Right hindlimb (tissue), 1 donor: ENCODE measurements at places on chromosomes 12 and 14.

- DNase-seq: no peak
Measured at GRCh38 chr12:28540324-28540714, 350.1 kb downstream of the CCDC91 start.

GRCh38 chr12:127489061-127489460 is 777.9 kb upstream of the TMEM132C start:
- DNase-seq: no peak

DNA sequence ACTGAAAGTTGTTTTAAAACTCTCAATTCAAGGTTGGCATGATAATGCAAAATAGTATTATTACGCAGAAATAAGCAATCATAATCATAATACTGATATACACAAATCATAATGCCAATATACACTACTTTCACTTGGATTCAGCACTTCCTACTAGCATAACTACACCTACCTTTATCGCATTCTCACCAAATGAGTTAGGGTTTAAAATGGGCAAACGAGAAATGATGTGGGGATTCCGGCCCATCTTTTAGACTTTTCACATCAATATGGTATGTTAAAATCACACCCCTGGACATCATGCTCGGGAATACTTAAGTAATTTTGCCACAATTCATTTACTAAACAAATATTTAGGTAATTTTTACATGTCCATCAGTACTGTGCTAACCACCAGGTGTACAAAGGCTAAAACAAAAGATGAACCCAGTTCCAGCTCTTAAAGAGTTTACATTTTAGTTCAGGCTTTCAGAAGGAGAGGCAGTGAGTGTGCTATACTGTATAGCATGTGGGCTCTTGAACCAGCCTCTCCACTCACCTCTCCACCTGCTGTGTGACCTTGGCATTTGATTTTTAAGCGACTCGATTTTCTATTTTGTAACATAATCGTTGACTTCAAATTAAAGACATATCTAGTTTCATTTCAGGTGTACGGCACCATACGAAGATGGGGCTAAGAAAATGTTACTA is 1.1 kb upstream of the USP15 start:
- no peak for DNase-seq

- no peak for DNase-seq
Measured at GRCh38 chr14:69303086-69303485, 43.1 kb downstream of the GALNT16 start.

DNA sequence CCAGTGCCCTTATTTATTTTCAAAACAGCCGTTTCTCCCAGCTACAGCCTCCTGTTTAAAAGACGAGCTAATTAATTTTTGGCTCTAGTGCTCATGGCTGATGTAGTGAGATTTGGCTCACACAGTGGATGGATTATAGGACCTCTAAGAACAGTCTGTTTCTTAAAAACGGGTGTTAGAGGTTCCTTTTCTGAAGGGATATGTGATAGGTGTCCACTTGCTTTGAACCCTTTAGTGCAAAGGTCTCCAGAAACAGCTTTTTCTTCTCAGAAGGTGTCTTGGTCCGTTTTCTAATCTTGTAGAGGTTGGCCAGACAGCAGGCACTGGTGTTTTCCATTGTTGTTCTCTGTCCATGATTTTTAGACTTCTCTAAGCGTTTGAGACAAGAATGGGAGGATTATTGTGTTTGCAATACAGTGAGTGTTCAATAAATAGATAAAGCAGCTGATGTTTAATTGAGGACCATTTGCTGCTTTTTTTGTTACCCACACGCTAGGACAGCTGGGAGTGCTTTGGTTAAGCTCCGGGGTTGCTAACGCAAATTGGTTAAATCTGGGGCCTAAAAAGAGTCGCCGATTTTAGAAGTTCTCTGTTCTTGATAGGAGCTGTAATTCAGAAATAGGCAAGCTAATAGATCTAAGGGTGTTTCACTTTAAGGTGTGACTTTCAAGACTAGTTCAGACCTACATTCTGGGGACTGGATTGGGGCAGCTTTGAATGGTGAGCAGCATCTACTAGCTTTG is 1.0 kb downstream of the BORCS5 start:
- DNase-seq: no peak

- peak; percentile 95 for DNase-seq
Measured at GRCh38 chr12:132489602-132490266, at the start of gene FBRSL1. Gene FBRSL1 (plus strand): TSS chr12:132490151.

GRCh38 chr12:2902272-2902880 is 11.7 kb downstream of the TULP3 start:
- no peak for DNase-seq

GRCh38 chr12:3083241-3083920 is 6.2 kb downstream of the TSPAN9 start:
- no peak for DNase-seq

- no peak for DNase-seq
Measured at GRCh38 chr14:23052182-23052623, 5.1 kb downstream of the CDH24 start.

DNA sequence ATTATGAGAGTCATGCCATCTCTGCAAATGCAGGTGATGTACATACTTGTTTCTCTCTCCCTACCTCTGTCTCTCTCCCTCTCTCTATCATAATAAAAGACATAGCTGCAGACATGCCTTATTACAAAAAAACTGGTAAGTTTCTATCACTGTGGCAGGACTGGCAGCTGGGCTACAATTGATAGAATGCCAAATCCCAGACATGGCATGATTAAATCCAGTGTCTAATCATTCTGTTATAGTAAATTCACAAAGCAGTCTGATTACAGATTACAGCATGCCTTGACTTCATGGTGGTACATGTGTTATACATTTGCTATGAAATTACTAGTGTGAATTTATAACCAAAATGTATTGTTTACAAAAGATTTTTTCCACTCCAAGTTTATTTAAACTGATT is 854.7 kb downstream of the TMTC2 start:
- no peak for DNase-seq

- DNase-seq: no peak
Measured at GRCh38 chr14:42322531-42323284, 716.0 kb downstream of the LRFN5 start.

GRCh38 chr12:98490501-98491453 is 24.6 kb upstream of the TMPO start:
- DNase-seq: peak; percentile 93

DNA sequence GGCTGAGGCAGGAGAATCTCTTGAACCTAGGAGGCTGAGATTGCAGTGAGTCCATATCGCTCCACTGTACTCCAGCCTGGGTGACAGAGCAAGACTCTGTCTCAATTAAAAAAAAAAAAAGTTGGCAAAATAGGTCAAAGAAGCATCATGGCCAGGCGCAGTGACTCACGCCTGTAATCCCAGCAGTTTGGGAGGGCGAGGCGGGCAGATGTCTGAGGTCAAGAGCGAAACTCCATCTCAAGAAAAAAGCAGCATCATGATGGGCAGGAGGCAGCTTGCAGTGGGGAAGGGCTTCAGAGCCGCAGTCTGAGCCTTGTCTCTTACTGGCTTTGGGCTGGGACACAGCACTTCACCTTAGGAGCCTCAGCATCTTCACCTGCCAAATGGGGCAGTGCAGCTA is 21.4 kb downstream of the TEAD4 start:
- no peak for DNase-seq

- no peak for DNase-seq
Measured at GRCh38 chr12:3421191-3421978, 69.6 kb upstream of the PRMT8 start.

DNA sequence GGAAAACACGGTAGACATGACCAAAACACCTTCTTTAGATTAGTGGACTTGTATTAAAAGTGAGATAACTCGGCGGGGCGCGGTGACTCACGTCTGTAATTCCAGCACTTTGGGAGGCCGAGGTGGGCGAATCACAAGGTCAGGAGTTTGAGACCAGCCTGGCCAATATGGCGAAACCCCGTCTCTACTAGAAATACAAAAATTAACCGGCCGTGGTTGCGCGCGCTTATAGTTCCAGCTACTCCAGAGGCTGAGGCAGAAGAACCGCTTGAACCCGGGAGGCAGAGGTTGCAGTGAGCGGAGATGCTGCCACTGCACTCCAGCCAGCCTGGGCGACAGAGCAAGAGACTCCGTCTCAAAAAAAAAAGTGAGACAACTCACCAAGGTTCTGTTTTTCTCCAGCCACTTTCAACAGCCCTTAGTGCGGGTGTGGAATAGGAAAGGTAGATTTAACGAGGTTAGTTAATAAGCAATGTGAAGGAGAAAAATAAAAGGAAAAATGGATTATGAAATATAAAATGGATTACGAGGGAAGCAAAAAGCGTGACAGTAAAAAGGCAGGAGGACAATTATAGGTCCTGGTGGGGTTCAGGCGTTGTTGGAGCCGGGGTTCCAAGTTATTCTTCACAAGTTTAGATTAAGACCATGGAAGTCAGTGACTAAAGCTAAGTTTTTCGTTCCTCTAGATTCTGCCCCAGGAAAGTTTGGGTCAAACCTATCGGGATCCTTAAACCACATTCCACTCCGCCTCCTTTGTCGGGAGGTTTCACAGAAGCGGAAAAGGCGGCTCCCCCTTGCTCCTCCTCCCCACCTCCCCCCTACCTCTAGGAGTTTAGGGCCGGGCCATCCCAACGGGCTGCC is 534 bp downstream of the PPP2R3C start:
- peak; percentile 28 for DNase-seq

GRCh38 chr14:98573082-98573481 is 698.9 kb downstream of the BCL11B start:
- DNase-seq: no peak

DNA sequence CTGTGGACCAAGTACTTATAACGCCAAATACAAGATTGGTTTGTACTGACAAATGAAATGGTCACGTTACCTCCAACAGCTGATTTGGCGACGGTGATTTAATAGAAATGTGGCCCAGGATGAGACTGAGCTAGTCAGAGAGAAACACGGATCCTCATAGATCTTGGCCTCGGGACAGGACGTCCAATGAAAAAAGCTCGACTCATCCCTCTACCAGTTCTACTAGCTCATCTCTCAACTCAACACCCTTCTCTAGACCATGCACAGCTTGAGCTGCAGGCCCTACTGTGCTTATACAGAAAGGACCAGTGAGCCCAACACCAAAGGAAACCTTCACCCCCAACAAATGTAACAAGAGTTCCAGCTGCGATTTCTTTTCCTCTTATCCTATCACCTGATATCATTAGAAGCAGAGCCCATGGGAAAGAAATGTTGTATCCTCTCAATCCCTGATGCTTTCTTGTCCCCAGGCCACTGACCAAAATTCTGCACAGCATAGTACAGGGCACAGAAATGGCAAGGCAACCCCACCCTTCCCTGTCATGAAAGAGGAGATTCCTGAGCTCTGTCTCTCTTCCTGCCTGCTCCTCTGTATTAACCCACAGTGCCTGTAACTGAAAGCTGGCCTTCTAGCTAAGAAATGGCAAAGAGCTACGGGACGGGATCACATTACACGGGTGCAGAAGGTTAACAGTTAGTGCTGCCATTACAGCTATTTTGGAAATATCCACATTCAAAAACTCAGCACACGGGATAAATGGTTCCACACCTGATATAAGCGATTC is 39.2 kb downstream of the DICER1 start:
- DNase-seq: no peak

GRCh38 chr12:120356567-120357030 is 12.4 kb downstream of the MSI1 start:
- peak; percentile 82 for DNase-seq

DNA sequence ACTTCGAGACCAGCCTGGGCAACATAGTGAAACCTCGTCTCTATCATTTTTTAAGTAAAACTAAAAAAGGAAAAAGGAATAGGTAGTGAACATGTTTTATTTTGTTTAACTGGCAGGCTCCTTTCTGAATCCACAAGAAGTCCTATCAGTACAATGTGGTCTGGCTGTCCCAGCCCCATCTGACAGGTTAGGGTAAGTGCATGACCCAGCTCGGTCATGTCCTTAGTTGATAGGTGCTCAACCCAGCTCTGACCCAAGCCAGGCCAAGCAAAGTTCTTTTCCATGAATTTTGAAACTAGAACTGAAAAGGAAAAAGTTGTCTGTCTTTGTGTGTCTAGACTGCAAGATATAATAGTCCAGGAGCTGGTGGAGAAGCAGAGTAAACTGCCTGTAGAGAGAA is 4.7 kb upstream of the NRDE2 start:
- no peak for DNase-seq

DNA sequence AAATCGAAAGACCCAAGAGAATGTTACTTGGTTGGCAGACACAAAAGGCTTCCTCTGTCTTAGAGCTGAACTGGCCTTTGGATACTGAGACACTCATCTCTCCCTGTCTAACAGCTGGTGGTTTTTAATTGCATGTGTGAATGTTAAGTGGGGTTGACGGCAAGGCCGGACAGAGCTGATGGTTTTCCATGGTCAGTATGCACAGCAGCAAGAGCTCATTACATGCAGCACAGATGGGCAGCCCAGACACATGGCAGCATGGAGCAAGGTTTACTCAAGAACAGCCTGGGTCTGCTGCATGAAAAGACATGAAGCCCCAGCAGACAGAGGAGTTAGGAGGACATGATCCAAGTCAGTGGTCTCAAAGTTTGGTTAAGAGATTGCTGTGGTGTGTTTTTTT is 27.8 kb upstream of the CACNA2D4 start:
- no peak for DNase-seq

DNA sequence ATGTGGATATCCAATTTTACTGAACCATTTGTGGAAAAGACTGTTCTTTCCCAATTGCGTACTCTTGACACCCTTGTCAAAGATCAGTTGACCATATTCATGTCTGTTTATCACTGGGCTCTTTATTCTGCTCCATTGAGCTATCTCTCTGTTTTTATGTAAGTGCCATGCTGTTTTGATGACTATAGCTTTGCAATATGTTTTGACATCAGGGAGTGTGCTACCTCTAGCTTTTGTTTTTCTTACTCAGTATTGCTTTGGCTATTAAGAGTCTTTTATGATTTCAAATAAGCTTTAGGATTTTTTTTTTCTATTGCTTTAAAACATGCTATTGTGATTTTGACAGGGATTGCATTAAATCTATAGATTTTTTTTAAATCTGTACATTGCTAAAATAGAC is 194.3 kb downstream of the SNAPC1 start:
- DNase-seq: no peak

DNA sequence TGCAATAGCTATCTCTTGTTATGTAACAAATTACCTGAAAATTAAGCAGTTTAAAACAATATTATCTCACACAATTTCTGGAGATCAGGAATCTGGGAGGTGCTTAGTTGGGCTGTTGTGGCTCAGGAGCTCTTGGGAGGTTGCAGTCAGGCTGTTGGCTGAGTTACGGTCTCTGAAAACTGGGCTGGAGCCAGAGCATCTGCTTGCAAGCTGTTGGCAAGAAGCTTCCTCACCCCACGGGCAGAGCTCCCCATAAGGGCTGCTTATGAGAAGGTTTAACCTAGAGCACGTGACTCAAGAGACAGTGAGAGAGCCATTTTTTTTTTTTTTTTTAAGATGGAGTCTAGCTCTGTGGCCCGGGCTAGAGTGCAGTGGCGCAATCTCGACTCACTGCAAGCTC is 346.8 kb downstream of the ATP23 start:
- peak; percentile 65 for DNase-seq

GRCh38 chr12:132116709-132117557 is 27.2 kb downstream of the DDX51 start:
- DNase-seq: no peak

- DNase-seq: no peak
Measured at GRCh38 chr12:28158353-28158752, 31.9 kb upstream of the CCDC91 start.

DNA sequence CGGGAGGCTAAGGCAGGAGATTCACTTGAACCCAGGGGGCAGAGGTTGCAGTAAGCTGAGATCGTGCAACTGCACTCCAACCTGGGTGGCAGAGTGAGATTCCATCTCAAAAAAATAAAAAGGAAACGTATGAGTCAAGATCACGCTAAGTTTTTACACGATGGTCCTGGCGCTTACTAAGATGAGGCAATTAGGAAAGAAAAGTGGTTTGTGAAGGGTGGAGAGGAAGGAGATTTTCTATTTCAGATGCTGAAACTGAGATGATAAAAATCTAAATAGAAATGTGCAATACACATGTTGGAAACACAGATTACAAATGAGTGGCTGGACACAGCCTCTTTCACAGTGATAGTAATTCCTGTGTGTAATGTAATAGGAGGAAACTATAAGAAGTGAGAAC is 63.2 kb downstream of the KDM5A start:
- DNase-seq: no peak
